ENCODE measurements at places on chromosomes 5 and 9. TPM values are rescaled to one million over a fixed set of nuclear protein-coding genes. Genes with fewer than 3 reads are reported as not detected.

- no peak for DNase-seq
Measured at GRCh38 chr9:31389075-31389474, 995.4 kb upstream of the ACO1 start.

DNA sequence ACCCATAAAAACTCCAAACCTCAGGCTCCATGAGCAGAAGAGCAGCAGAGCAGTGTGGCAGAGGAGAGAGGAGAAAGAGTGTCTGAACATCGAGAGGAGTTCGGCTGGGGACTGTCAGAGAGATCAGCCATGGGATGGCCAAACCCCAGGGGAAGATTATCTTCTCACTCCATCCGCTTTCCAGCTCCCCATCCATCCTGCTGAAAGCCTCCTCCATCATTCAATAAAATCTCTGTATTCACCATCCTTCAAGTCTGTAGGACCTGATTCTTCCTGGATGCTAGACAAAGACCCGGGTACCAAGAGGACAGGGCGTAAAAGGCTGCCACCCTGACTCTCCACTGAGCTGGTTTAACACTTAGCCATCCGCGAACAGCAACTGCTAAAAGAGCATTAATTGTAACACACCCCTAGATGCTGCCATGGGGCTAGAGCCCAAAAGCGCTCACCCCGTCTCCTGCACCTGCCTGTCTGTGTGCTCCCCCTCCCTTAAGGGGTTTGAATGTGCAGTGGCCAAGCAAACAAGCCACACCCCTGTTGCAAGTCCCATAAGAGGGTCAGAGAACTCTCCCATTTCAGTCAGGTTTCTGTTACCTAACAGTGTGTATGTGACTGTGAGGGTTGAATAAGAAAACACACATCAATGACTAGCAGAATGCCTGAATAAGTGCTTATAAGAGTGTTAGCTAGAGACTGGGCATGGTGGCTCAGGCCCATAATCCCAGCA is 13.9 kb upstream of the SELENOP start:
- no peak for DNase-seq

GRCh38 chr5:119070578-119070827 is 384 bp upstream of the DMXL1 start:
- no peak for DNase-seq

GRCh38 chr5:123814801-123815470 is 303.0 kb downstream of the CSNK1G3 start:
- no peak for DNase-seq

- DNase-seq: no peak
Measured at GRCh38 chr5:57611177-57611576, 128.6 kb upstream of the ACTBL2 start.

GRCh38 chr5:15594977-15595568 is 95.1 kb downstream of the FBXL7 start:
- DNase-seq: no peak

- no peak for DNase-seq
Measured at GRCh38 chr5:117473165-117473564, 898.5 kb upstream of the SEMA6A start.

DNA sequence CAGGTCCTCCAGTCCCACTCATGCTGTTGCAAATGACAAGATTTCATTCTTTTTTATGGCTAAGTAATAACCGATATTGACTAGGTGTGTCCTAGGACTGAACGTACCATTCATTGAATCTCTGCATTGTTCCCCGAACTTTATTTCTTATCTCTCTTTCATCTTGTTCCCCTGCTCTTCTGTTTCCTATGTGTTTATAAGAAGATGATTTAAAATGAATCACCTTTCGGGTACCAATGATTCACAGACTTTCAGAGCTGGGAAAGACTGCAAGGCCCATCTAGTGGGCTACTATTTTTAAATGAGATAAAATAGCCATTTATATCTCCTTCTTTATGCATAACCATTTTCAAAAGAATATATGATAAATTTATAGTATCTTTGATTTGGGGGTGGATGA is 133.0 kb downstream of the CDH18 start:
- no peak for DNase-seq

GRCh38 chr5:96189028-96189826 is 227.6 kb upstream of the ELL2 start:
- DNase-seq: no peak

DNA sequence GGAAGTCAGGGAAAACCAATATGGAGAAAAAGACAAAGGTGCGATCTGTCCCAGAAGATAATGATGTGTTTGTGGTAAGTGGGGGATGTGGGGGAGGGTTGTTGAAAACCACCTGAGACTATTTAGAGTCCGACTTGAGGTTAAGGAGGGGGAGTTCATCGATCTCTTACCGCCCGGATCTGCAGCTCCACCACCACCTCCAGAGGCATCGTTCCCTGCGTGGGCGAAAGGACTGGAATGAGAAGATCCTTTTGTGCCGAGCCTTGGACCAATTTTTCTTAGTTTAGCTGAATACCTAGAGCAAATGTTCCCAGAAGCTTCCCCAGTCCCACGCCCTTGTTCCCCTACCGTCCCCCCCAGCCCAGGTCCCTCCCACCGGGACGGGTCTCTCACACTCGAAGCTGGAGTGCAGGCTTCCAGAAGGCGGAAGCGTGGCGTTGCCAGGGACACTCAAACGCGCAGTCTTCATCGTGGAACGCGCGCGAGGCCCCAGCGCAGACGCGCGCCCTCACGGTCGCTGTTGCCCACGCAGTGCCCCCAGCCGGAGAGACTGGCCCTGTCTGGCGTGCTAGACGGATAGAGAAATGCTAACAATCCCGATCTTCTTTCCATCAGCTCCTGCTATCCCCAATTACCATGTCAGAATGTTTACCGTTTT is at the start of gene SPATA6L:
TSS of gene SPATA6L (minus strand) at position 439 of the 658 bp plus-strand sequence. CDS start at position 209, 230 bp downstream.
- peak; percentile 61 for DNase-seq

DNA sequence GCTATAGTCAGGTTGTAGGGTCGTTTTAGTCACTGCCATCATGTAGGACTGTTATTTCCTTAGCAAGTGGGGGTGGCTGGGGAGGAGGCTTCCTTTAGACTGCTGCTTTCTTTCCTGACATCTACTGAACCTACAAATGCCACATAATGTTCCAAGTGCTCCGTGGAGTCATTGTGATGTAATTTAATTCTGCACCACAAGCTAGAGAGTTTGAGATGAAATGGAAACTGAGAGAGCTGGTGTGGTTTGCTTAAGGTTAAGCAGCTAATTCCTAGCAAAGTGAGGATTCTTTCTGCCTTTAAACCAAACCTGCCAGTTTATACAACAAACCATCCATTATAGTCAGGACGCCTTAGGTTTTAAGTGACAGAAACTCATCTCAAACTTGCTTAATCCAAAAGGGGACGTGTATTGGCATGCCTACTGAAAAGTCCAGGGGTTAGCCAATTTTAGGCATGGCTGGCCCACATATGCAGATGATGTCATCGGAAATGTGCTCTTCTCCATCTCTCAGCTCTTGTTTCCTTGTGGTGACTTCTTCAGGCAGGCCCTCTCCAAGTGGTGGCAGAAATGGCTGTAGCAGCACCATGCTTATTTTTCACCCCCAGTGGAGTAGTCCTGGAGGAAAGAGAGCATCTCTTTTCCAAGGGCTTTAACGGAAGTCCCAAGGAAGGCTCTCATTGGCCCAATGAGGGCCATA is 30.5 kb downstream of the ZNF618 start:
- no peak for DNase-seq

DNA sequence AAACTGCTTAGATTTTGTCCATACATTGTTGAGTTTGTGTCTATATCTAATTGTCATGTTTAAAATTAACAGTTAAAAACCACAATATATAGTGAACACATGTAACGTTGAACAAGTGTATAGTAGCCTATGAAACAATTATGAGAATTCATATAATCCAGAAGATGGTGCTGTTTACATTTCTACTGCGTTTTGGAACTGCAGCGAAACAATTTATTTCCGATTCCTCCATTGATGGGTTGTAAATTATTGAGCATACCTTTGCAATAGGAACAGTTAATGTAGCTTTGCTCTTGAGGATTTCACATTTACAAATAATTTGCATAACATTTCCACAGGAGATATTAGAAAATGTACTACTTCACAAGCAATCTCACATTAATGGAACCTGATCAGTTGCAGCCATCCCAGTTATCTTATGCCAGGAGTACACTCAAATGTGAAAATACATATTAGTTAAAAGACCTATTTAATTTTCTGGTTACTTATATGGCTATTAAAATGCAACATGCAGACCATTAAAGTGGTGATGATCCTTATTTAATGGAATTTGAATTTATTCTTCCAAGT is 411.8 kb downstream of the CDH10 start:
- no peak for DNase-seq

DNA sequence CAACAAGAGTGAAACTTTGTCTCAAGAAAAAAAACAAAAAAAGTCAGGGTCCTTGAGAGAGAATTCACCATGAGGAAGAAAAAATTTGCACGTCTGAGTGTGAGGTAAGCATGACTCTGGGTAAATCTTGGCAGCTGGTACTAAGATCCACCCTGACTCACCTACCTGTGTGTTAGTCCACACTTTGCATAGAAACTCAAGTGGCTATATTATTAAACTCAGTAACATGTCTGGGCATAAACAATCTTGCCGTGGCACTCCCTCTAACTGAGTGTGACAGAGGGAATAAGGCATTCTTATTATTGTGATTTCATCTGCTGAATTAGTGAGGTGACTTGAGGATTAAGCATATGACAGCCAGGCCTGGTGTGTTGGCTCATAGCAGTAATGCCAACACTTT is 259.4 kb upstream of the VLDLR start:
- no peak for DNase-seq

DNA sequence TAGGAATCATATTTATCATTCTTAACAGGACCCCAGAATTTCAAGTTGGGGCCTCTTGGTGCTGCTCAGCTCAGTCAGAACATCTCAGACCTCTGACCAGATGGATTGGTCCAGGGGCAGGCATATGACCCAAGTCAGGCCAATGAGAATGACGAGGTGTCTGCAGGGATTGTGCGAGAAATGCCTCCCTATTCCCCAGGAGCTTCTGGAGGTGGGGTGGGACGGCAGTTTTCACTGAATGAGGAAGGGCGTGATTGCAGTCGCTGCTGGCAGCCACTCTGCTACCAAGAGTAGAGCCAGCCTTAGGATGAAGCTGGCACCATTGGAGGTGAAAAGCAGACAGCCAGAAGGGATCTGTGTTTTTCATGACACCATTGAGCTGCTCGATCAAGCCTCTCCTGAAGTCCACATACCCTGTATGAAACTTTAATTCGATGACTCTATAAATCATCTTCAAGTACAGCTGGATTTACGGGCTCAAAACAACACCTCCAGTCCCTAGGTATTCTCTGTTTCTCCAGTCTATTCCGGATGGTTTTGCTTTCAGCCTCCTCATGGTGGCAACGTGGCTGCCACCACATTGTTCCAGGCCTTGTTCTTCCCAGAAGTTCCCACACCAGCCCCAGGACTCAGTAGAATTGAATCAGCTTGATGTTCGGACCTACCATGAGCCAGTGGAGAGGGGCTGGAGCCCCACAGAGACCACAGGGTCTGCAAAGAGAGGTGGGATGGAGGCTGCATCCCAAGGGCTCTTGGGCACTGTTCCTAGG is 70.2 kb upstream of the ADAMTS2 start:
- DNase-seq: peak; percentile 27

DNA sequence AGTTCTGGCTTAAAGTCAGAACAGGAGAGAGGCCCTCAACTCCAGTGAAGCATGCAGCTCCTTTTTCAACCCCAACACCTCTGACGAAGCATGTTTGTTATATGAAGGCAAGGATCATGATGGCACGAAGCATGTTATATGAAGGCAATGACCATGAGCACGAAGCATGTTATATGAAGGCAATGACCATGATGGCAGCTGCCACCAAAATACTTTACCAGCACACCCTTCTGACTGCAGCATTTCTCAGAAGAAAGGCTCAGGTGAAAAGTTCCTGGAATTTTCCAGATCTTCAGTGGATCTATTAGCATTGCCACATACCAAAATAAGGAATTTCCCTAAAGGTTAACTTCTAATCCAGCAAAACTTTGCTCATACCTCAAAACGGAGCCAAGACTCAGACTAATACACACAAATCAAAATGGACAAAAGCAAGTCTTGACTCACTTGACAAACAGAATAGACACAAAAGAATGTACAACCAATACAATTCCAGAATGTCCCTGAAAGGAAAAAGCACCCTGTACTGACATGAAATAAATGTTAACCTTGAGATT is 217.4 kb downstream of the FANCC start:
- DNase-seq: no peak

DNA sequence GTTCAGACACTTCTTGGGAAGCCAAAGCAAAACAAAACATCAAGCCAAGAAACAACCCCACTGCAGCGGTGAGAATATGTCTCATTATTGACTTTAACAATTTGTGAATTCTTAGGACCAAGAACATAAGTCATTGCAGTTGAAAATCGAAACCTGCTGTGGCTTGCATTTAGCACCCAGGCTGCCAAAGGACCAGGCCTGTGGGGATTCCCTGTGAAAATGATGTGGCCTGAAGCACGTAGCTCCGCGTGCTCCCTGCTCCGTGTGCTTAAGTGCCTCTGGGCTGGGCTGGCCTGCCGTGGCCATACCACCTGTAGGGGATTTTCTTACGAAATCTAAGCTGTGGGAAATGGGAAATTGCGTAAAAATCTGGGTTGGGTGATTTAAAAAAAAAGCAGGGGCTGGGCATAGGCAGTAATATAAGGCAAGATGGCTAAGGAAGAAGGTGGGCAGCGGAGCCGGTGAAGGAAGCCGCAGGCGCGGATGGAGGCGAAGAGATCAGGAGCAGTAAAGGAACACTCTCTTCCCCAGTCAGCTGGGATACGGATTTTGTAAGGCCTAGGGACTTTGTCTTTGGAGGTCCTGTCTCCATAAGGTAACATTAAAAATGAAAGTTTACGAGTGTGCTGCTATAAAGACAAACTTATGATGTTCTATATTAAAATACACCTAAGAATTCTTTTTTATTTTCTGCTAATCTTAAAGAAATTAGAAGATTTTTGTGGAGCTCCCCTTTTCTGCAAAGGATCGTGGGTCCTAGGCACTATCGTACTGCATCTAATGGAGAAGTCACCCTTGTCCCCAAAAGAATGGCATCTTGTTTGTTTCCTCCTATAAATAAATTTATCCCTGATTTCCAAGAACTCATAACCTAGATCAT is 189.6 kb upstream of the SEMA6A start:
- no peak for DNase-seq

DNA sequence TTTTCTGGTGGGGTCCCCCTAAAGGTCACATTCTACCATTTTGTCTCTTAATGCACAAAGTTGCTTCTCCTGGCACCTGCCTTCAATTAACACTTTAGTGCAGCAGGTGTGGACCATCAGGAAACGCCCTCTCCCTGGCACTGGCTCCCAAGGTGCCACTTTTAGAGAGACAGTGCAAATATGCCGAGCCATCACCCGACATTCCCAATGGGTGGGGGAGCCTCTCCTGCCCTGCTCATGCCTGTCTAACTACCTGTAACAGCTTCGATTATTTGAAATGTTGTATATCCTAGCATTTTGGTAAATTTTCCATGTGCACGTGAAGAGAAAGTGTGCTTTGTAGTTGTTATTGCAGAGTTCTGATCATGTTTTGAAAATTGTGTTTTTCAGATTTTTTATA is 13.2 kb upstream of the LRRC14B start:
- no peak for DNase-seq

GRCh38 chr5:103889500-103890209 is 327.1 kb upstream of the NUDT12 start:
- no peak for DNase-seq

GRCh38 chr5:92979716-92980115 is 601.3 kb downstream of the NR2F1-AS1 start:
- DNase-seq: no peak

Gene MCIDAS
- not detected for total RNA-seq

Gene ADAMTS13
- 2.7 TPM for total RNA-seq

Gene PCDHB10
- not detected for total RNA-seq

Gene AIF1L
- 0.23 TPM for total RNA-seq
